ENCODE measurements at places on chromosomes 3 and 15.

GRCh38 chr3:195183071-195183776 is 87.7 kb downstream of the XXYLT1 start:
- no peak for DNase-seq

DNA sequence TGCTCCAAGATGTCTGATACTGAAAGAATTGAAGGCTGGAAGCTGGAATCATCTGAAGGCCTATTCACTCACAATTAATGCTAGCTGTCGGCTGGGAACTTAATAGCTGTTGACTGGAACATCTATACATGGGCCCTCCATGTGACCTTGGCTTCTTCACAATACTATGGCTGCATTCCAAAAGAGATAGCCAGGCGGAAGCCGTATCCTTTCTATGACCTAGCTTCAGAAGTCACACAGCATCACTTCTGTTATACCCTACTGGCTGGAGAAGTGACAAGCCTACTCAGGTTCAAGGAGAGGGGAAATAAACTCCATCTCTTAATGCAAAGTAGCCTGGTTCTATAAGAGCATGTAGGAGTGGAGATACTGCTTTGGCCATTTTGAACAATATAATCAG is 50.9 kb upstream of the SPRED1 start:
- DNase-seq = no peak

DNA sequence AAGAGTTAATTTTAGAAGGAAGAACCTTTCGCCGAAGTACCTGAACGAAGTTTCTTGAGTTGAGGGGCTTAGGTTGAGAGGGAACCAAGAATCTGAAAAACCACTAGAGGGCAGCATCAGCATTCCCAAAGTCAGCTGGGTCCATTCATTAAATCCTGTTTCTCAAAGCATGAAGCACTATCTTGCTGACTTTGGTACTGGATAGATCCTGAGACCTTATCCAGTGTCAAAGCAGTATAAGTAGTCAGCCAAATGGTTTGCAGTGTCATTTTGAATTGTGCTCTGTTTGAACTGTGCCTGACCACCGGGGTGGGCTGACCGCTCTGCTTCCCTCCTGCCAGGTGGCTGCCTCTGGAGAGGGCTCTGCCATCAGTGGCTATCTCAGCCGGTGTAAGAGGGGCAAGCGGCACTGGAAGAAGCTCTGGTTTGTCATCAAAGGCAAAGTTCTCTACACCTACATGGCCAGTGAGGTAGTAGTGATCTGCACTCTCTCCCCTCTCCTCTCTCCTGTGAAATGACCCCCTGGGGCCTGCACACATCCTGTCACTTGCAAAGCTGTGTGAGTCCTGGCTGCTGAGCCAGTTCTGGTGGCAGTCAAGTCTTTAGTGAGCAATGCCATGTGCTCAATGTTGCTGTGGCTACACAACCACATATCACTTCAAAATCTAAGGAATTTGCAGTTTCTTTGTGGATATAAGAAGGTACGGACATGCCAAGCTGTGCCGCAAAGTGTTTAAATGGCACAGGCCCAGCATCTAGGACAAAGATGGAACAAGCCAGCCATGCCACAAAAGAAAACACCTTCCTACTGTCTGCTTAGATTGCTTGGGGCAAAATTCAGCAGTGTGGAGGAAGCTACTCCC is 21.4 kb upstream of the NR2C2 start:
- DNase-seq = peak; percentile 63

GRCh38 chr3:157351981-157352380 is 84.7 kb upstream of the PTX3 start:
- no peak for DNase-seq

GRCh38 chr3:159872374-159873109 is 116.1 kb upstream of the IL12A start:
- peak; percentile 75 for DNase-seq

DNA sequence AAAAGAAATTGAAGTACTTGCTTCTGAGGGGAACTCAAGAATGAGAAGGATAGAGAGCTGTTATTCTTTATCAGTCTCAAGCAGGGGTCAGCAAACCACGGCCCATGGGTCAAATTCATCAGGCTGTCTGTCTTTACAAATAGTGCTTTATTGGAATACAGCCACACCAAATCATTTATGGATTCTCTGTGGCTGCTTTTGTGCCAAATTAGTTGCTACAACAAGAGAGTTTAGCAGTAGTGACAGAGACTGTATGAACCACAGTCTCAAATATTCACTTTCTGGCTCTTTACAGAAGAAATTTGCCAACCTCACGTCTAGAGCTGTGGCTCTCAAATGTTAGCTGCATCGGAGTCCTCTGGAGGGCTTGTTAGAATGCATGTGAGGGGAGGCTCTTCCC is 258.0 kb upstream of the RARB start:
- DNase-seq = no peak

- DNase-seq = no peak
These were observed 5.8 kb upstream of the SLC22A14 start for GRCh38 chr3:38276081-38276916.

DNA sequence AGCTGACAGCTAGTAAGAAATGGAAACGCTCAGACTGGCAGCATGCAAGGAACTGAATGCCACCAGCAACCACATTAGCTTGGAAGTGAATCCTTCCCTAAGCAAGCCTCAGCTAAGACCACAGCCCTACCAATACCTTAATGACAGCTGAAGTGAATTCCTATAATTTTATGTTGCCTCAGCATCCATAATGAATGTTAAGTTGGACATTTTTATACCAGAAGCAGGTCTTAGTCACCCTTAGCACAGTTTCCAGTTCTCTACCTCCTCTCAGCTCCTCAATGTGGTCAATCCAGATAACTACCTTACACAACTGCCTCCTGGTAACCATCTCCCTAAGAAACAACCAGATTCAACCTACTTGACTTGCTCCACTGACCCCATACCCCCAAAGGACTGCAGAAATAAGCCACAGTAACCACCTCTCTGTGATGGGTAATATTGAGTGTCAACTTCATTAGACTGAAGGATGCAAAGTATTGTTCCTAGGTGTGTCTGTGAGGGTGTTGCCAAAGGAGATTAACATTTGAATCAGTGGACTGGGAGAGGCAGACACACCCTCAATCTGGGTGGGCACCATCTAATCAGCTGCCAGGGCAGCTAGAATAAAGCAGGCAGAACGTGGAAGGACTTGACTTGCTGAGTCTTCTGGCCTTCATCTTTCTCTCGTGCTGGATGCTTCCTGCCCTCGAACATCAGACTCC is 33.5 kb downstream of the NEDD4 start:
- no peak for DNase-seq

DNA sequence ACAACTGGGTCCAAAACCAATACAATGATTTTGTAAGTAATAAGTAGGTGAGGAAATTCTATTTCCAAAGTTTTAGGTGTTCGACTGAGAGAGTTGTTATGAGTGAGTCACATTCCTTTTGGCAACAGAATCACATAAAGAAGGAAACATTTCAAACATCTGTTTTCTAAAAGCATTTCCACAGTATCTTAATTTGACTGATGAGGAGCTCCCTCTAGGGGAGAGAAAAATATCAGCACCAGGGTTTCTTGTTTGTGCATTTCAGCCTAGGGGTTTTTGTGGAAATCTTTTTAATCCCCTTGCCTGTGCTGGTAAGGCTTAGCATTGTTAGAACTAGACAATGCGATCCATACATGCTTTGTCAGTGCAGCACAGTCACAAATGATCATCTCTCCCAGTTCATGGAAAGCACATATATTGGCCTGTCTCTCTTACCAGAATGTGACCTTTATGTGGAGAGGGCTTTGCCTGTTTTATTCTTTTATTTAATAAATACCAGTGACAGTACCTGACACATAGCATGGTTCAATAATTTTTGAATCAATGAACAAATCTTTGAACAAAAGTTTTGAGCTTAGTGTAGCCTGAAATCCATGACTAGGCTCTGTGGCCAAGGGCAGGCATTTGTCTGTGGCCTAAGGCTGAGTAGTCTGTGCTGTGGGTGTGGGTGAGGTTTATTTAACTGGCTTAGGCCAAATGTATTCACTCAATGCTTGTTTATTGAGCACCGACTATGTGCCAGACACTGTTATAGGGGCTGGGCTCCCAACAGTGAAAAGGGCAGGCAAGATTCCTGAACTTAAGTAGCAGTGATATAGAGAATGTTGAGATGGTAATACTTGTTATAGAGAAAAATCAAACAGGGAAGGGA is 21.1 kb upstream of the IQCF6 start:
- DNase-seq = peak; percentile 70

DNA sequence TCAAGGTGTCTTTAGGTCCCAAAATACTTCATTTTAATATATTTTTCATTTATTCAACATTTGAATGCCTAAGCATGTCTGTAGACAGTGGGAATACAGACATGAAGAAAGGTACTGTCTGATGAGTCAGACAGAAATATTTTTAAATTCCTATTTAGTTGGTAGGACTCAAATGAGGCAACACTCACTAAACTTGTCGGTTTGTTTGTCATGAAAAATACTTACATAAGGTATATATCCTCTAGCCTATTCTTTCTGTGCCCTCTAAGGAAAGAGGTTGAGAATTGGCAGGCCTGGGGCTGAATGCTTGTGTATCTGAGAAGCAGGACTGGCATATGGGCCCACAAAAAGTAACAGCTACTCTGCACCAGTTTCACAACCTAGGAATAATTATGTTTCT is 423.6 kb upstream of the MDFIC2 start:
- DNase-seq = no peak

DNA sequence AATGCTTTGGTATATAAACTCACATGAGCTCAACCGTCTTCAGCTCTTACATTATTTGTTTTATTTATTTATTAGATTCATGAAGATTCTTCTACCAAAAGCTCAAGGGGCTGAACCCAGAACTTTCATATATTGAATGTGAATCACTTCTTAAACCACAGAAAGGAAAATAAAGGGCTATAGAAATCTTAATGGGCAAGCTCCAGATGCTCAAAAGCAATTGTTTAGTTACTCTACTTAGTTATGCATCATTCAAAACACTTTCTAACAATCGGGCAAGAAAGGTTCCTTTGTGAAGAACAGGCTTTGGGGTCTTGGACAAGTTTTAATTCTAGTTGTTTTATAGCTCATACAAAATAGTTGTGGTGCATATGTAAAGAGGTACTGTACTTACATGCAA is 380.2 kb downstream of the TIGIT start:
- peak; percentile 49 for DNase-seq

DNA sequence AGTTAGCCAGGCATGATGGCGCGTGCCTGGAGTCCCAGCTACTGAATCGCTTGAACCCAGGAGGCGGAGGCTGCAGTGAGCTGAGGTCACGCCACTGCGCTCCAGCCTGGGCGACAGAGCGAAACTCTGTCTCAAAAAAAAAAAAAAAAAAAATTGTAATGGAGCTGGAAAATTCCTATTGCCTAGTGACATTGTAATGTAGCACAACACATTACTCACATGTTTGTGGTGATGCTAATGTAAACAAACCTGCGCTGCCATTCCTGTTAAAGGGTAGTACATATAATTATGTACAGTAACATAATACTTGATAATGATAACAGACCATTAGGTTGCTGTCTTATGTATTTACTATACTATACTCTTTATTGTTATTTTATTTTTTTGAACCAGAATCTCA is 39.1 kb downstream of the KNL1 start:
- DNase-seq = peak; percentile 20

GRCh38 chr3:184042617-184043016 is 10.2 kb upstream of the HTR3C start:
- no peak for DNase-seq

DNA sequence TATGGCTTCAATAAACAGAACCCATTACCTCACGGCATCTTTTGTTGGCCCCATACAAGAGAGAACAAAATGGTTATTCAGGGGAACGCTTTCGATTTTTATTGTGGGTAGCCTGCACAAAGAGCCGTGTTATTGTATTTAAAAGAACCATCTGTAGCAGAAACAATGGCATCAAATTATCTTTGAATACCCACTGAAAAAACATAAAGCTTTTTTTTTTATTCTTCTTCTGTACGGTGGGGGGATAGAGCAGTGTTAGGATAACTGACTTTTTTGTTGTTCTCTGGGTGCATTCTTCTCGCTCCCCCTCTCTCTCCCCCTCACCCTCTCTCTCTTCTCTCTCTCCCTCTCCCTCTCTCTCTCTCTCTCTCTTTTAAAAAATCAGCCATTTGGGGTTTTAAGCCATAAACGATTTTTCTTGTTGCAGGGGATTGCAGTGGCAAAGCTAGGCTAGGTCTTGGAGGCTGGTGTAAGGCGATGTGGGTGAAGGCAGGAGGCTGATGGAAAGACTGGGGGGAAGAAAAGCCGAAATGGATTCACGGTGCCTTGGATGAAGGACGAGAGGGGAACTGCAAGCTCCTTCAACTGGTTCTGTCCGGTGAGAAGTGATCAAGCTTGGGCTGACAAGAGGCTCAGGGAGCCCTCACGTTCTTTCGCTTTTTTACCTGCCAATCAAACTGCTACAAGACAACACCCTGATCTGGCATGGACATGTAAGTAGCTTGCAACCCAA is 12.4 kb upstream of the SOX2 start:
- DNase-seq = no peak

GRCh38 chr3:171336406-171336805 is 123.8 kb downstream of the TNIK start:
- DNase-seq = no peak

- DNase-seq = peak; percentile 20
These were observed 15.3 kb upstream of the ARL14 start for GRCh38 chr3:160661660-160662059.

GRCh38 chr3:55190331-55190730 is 262.5 kb upstream of the LRTM1 start:
- DNase-seq = no peak

DNA sequence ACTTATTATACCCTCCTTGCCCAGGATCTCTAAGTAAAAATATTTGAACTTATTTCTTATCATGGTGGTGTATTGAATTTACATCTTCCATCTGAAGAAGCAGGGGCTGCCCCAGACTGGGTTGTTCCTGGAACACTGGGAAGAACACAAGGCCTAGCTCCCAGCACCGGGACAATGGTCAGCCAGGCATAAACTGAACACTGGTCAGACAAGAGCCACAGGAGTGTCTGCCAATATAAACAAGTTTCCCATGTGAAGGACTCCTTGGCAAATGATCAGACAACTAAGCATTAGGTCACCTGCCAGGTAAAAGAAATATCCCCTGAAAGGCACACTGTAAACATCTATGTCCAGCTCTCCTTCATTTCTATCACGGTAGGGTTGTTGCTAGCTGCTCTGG is 172.4 kb downstream of the ATP8B4 start:
- DNase-seq = no peak

DNA sequence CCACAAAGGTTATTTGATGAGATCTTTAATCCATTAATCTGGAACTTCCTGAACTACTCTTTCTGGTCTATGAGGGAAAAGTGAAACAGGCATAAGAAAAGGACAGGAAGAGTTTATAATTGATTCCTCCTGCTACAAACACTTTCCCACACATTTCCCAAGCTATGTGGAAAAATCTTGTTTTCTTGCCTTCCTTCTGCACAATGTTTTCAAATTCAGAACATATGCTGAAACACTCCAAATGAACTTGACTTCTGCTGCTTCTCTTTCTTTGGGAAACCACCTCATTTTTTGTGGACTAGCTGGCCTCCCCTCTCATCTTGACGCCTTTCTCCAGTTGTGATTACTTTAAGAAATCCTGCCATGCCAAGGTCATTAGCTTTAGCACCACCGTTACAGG is 100.7 kb upstream of the PTPRG start:
- no peak for DNase-seq

GRCh38 chr15:63752075-63752684 is 81.6 kb downstream of the HERC1 start:
- DNase-seq = peak; percentile 37

GRCh38 chr3:39000008-39000450 is 51.7 kb downstream of the SCN11A start:
- DNase-seq = peak; percentile 38
